ENCODE measurements at places on chromosomes 7 and 10. TPM values are rescaled to one million over a fixed set of nuclear protein-coding genes. Genes with fewer than 3 reads are reported as not detected.

The PLCE1 gene
- polyA plus RNA-seq: 2.0 TPM

The PRPS1L1 gene
- not detected for polyA plus RNA-seq

The ACHE gene
- polyA plus RNA-seq: 0.35 TPM

The CYP3A5 gene
- 0.21 TPM for polyA plus RNA-seq

The LRRD1 gene
- not detected for polyA plus RNA-seq

The TRPV5 gene
- polyA plus RNA-seq: not detected

The CLDN4 gene
- 0.16 TPM for polyA plus RNA-seq

The GRID2IP gene
- 0.02 TPM for polyA plus RNA-seq

The IGFBP3 gene
- polyA plus RNA-seq: 220 TPM

The SLC25A40 gene
- 9.3 TPM for polyA plus RNA-seq

The STEAP4 gene
- not detected for polyA plus RNA-seq

The ACSM6 gene
- polyA plus RNA-seq: not detected

The SFR1 gene
- 2.6 TPM for polyA plus RNA-seq

The OR9A2 gene
- not detected for polyA plus RNA-seq

The PTF1A gene
- not detected for polyA plus RNA-seq

Data from AG04450 (cell line).